ENCODE measurements at places on chromosomes 12 and 14.

GRCh38 chr14:56494167-56494566, 85.4 kb upstream of the TMEM260 start:
- no peak for DNase-seq

DNA sequence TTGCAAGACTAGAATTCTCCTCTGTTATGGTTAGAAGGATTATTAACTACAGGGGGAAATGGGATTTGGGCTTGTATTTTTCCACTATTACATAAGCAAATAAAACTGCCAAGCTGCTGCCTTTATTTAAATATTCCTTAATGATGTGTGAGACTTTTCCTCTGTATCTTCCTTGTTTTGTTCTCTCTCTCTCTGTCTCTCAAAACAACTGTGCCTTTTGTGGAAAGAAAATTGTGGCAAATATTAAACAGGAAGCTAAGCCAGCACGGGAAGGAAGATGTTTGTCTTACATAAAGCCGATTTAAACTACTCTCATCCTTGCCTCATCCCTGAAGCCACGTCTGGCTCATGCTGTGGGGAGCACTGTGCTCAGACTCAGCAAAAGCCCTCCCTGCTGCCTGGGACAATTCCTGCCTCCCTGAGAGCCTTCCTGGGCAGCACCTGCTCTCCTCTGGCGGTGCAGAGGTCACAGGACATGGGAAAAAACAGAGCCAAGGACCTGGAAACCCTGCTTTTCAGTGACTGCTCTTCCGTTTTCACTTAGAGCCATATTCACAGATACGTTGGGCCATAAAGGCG, 237.2 kb downstream of the SLC15A4 start:
- DNase-seq = no peak

GRCh38 chr14:31206536-31207286, 882 bp downstream of the HECTD1 start:
- DNase-seq = no peak

DNA sequence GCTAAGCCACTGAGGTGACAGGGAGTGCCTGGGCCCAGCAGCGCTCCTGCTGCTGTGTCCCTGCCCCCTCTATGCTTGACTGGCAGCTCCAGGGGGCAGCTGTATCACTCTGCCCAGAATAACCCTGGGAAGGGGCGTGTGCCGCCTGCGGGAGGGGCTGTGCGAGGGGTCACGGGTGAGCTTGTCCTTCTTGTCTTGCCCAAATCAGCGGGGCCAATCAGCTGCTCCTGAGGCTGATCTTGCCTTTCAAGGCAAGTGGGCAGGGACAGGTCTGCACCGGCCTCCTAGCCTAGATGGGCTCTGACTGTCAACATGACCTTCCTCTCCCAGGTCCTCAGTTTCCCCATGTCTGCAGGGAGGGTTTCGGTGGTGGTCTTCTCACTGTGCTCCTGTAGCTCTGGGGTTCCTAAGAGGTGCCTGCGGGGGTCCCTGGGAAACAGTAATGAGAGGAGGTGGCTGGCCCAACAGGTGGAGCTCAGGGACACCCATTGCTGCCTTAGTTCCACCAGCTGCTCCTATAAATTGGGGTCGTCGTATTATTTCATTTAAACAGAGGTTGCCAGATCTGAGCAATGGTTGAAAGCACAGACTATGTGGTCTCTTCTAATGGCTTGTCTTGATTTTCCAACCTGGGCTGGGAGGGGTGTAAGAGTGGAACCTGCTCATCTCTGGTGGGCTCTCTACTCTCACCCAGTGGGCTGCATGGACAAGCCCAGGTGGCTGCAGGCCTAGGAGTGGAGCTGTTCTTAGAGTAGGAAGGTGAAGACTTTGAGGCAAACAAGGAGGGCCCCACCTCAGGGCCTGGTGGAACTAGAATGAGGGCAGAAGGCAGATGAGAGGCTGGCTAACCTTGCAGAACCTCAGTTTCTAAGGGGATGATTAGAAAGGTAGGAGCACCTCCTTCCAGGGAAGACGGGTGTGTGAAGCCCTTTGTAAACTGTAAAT, 11.7 kb downstream of the RTL1 start:
- no peak for DNase-seq

DNA sequence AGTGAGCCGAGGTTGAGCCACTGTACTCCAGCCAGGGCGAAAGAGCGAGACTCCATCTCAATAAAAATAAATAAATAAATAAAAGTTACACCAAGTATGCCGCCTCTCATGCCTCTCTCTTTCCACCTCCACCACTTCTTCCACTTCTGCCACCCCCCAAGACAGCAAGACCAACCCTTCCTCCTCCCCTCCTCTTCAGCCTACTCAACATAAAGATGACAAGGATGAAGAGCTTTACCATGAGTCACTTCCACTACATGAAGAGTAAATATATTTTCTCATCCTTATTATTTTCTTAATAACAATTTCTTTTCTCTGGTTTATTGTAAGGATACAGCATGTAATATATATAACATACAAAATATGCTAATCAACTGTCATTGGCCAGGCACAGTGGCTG, 3.6 kb upstream of the TMED2 start:
- DNase-seq = no peak

- DNase-seq = no peak
Observed at GRCh38 chr14:59305231-59305630, 116.8 kb downstream of the DAAM1 start.

- no peak for DNase-seq
Observed at GRCh38 chr12:72053604-72054003, 115.0 kb downstream of the TPH2 start.

GRCh38 chr12:16016748-16017147, 105.6 kb downstream of the DERA start:
- no peak for DNase-seq

DNA sequence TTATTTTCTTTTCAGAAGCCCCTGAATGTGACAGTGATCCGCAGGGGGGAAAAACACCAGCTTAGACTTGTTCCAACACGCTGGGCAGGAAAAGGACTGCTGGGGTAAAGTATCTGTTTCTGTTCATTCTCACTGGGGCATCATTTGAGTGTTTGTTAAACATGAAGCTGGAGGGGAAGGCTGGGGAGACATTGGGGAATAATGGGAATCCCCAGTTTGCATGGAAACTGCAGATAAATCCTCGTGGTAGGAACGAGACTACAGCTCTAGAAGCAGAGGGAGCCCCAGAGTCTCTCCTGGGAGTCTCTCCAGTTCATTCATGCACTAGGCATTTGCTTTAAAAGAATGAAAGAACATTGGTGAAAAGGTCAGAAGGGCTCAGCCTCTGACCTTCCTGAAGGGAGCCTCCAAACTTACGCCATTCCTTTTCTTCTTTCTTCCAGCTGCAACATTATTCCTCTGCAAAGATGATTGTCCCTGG, 2.5 kb upstream of the CFAP251 start:
- no peak for DNase-seq

GRCh38 chr12:3266638-3267037, 189.5 kb downstream of the TSPAN9 start:
- DNase-seq = no peak

GRCh38 chr12:131592972-131593371, 117.9 kb upstream of the SFSWAP start:
- DNase-seq = no peak

DNA sequence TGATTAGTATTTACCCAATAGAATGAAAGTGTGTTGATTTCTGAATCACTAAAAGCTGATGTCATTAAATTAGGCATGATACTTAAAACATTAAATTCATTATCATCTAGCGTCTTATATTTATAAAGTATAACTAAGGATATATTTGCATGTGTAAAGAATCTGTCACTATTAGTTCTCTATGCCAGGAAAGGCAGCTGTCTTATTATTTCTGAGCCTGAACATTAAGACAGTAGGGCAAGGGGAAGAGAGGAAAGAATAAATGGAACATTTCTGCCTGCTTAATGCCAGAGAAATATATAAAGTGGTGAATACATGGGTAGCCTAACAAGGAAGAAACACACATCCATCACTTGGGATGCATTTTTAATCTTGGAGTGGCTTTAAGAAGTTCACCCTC, 965.1 kb upstream of the TMEM132C start:
- no peak for DNase-seq

DNA sequence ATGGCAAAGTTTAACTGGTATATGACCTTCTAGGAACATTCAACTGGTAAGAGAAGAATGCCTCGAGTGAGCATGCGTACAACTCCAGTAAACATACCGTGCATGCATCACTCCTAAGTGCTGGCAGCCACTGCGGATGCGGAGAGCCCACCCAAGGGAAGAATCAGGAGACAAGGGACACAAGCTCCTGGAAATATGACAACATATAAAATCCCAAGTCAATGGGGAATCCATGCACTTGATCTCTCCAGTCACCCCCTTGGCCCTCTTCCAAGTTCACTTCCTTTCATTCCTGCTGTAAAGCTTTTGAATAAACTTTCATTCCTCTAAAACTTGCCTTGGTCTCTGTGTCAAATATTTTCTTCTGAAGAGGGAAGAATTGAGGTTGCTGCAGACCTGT, 168.7 kb upstream of the TMCC3 start:
- DNase-seq = no peak

DNA sequence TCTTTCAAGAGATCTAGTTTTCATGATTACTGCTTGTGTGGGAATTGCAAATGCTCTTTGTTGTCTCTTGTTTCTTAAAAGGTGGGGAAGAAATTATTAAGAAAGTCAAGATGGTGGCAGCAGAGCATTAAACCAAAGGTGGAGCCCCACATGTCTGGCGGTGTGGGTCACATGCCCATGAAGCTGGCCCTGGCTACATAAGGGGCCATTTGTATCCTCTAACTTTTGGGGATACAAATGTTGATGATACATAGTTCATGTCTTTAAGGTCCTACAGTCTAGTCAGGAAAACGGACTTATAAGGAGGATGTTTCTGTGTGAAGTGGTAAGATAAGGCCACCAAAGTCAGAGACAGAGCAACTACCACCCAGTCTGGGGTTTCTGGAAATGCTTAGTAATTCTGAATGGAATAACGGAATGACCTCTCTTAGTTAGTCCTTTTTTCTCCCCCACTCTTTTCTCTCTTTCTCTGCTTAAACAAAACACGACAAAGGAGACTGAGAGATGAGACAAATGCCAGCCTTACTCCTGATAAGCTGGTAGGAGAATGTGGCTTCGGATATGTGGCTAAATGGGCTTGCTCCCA, 39.9 kb upstream of the PTHLH start:
- DNase-seq = no peak
